ENCODE measurements at places on chromosomes 16 and 17.
A peak's percentile ranks its signal among the peaks of the same experiment; 100 is the strongest.

GRCh38 chr17:74773871-74774286 is 2.3 kb downstream of the NAT9 start:
- DNase-seq = no peak

GRCh38 chr17:9402590-9403199 is 172.9 kb downstream of the STX8 start:
- peak; percentile 56 for DNase-seq

- no peak for DNase-seq
Observed at GRCh38 chr16:79788949-79789348, 188.4 kb upstream of the MAF start.

DNA sequence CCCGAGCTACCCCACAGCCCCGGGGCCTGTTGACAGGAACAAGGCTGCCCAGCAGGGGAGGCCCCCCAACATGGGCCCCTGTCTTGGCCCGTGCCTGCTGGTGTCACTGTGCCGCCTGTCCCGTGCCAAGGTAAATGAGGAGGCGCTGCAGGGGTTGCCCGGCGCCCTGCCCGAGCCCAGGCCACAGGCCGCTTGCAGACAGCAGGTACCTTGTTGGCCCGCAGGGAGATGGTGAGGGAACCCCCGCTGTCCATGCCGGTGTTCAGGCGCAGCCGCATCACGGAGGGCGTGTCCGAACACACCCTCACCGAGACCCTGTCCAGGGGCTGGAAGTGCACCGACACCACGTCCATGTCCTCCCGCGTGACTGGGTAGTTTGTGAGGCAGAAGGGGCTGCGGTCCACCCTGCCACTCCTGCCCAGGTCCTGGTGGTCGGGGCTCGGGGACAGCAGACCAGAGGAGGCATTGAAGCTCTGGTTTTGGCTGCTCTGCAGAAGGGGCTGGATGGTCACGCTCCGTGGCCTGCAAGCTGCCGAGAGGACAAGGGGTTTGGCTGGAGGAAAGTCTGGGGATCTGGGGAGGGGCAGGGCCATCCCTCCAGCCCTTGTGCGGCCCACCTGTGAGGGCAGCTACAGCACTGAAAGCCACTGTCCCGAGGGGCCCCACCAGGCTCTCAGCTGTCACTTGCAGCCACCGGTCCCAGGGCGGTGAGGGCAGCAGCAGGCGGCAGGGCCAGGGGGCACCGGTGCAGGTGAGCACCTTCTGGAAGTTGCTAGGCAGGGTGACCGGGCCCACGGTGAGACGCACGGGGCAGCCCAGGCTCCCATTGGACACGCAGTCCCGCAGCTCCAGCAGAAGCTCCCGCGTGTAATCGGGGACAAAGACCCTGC is 5.6 kb downstream of the PGAP6 start:
- no peak for DNase-seq

GRCh38 chr16:83781-84615 is 6.0 kb downstream of the MPG start:
- no peak for DNase-seq

- DNase-seq = no peak
Observed at GRCh38 chr16:77816293-77816692, 27.9 kb downstream of the VAT1L start.

GRCh38 chr16:84948851-84949610 is 62.3 kb downstream of the ZDHHC7 start:
- DNase-seq = no peak

- DNase-seq = no peak
Observed at GRCh38 chr17:17413215-17413792, 63.5 kb upstream of the MED9 start.

- peak; percentile 70 for DNase-seq
Observed at GRCh38 chr16:30054959-30055553, 10.5 kb upstream of the ALDOA start.

- DNase-seq = no peak
Observed at GRCh38 chr16:57527027-57527426, 9.3 kb downstream of the CCDC102A start.

DNA sequence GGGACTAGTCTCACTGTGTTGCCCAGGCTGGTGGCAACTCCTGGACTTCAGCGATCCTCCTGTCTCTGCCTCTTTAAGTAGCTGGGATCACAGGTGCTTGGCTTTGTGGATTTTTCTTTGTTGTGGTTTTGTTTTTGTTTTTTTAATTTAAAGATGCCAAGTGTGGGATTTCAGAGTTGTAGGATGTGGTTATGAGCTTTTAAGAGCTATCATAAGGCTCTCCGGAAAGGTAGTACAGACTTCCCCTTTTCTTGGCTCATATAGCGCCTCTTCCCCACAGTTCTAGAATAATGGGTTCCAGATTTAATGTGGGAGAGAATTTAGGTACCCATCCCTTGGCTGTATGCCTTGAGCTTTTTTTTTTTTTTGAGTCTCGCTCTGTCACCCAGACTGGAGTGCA is 17.1 kb downstream of the AKAP1 start:
- no peak for DNase-seq

GRCh38 chr16:56630134-56630533 is 2.3 kb upstream of the MT1M start:
- DNase-seq = no peak

GRCh38 chr17:64741038-64741641 is 79.0 kb upstream of the SMURF2 start:
- no peak for DNase-seq

DNA sequence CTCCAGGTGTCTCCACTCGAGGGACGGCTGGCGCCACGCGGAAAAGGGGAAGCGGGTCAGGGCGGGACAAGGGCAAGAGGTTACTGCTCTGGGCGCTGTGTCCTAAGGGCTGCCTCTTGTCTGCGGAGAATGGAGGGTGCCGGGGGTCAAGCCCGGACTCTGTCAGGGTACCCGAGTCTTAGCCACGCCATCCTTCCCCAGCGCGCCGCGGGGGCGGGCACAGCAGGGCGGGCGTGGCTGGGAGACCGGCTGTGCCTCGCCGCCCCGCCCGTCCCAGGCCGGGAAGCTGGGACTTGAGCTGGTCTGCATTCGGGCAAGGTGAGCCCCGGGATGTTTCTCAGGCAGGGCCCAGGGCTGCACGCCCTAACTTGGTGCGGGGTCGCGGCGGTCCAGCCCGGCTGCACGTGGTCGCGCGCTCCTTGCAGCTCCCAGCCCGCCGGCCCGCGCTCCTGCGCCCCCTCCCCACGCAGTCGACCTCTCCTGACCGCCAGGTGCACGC is 6.2 kb upstream of the ACTG1 start:
- DNase-seq = no peak

GRCh38 chr16:10754941-10755340 is 11.3 kb downstream of the NUBP1 start:
- DNase-seq = no peak

GRCh38 chr16:49516382-49517036 is 142.9 kb downstream of the C16orf78 start:
- DNase-seq = no peak

- DNase-seq = no peak
Observed at GRCh38 chr17:67289181-67289876, 44.3 kb upstream of the HELZ start.

- DNase-seq = no peak
Observed at GRCh38 chr16:57637020-57637419, 8.6 kb downstream of the ADGRG1 start.

- peak; percentile 40 for DNase-seq
Observed at GRCh38 chr17:9361188-9361955, 214.2 kb downstream of the STX8 start.

GRCh38 chr16:38941-39892 is 14.2 kb downstream of the POLR3K start:
- no peak for DNase-seq

DNA sequence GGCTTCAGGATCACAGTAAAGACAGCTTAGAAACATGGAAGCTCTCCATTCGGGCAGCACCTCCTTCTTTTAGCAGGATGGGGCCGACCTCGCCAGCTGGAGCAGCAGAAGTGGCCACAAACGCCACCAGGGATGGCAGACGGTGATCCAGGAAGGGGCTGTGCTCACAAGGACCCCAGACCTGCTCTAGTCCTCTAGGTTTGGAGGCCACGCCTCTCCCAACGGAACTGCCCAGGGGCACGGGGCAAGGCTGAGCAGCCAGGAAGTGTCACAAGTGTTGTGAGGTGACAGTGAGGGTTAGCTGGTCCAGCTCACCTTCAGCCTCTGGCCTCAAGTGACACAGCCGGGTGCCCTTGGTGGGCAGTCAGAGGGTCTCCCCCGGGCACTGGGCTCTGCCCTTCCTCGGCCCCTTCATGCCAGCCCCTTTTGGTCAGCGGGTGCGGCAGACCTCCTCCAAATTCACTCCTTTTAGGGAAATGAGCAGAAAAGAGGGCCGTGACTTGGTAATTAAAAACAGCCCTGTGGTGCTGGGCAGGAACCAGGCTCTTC is 20.4 kb downstream of the CEP295NL start:
- DNase-seq = no peak

- no peak for DNase-seq
Observed at GRCh38 chr16:7137560-7138330, 194.9 kb upstream of the RBFOX1 start.

- peak; percentile 92 for DNase-seq
Observed at GRCh38 chr17:48488548-48489106, 42.2 kb downstream of the HOXB1 start.

- DNase-seq = no peak
Observed at GRCh38 chr17:61875285-61875684, 12.0 kb upstream of the BRIP1 start.

- no peak for DNase-seq
Observed at GRCh38 chr16:48158296-48158695, 2.5 kb upstream of the ABCC12 start.

- DNase-seq = no peak
Observed at GRCh38 chr17:80065478-80066170, 29.2 kb downstream of the CCDC40 start.

DNA sequence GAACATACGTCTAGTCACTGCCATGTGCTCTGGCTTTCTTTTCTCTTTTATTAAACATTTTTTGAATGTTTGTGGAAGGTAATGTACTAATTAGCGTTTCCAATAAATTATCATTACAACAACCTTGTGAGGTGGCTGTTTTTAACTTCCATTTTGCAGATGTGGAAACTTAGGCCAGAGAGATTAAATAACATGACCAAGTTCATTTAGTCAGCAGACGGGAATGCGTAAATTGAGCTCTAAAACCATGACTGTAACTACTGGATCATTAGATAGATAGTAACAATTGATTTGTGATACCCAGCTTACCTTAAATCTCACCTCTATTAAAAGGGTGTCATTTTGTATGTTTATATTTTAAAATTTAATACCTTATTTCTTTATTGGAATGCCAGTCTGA is 49.4 kb downstream of the RABEP1 start:
- no peak for DNase-seq

- DNase-seq = peak; percentile 15
Observed at GRCh38 chr16:71214746-71215381, 15.7 kb downstream of the HYDIN start.

- DNase-seq = peak; percentile 17
Observed at GRCh38 chr17:9905902-9906301, 831 bp upstream of the RCVRN start.

DNA sequence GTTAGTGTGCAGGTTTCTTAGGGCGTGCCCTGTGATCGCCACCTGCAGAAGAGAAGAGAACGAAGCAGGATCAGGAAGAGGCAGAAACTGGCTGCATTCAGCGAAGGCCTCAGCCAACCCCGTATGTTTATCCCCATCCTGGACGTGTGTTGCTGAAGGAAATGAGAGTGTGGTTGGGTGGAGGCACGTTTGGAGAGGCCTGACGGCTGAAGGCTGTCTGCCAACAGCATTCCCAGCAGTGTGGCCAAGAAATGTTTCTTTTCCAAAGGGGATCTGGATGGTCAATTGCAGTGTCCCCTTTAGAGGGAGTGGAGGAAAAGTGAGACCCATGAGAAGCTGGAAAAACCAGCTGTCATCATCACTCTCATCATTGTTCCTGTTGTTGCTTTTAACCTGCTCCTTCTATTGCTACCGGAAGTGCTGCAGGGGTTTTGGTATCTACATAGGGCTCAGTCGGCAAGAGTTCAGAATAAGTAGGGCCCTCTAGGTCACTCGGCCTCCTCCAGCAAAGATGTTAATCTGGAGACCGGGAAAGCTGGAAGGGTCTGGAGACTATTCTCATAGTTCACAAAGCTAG is 46.5 kb upstream of the SLC47A1 start:
- no peak for DNase-seq

- no peak for DNase-seq
Observed at GRCh38 chr16:57774705-57775285, 27.5 kb downstream of the KIFC3 start.

DNA sequence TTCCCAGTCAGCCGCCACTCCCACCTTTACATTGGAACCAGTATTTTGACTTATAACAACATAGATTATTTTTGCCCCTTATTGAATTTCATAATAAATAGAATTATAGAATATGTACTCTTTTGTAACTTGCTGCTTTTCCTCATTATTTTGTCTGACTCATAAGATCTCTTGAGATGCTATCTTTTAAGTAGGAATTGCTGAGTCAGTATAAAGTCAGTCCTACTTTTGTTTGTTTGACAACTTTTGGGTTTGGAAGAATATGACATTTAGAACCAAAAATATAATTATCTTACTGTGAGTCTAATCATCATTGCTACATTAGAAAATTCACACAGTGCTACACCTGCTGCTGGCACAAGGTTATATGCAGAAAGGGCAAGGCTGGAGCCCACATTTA is 69.7 kb downstream of the STXBP4 start:
- DNase-seq = peak; percentile 2

Data from erythroblast (primary cell).